ENCODE measurements at places on chromosomes 16 and 17. TPM values are rescaled to one million over a fixed set of nuclear protein-coding genes. Genes with fewer than 3 reads are reported as not detected.

UNC119 gene
- 31.9 TPM for total RNA-seq

HS3ST2 gene
- not detected for total RNA-seq

SMPD3 gene
- total RNA-seq = under 0.01 TPM

FSCN2 gene
- total RNA-seq = not detected

CNGB1 gene
- total RNA-seq = not detected

LPCAT2 gene
- 7.7 TPM for total RNA-seq

GCGR gene
- not detected for total RNA-seq

IRX6 gene
- total RNA-seq = 1.1 TPM

BAHCC1 gene
- total RNA-seq = 6.8 TPM

TBC1D3C gene
- total RNA-seq = 2.7 TPM

All from mesangial cell (primary cell).